ENCODE measurements at places on chromosomes 2 and 18.

DNA sequence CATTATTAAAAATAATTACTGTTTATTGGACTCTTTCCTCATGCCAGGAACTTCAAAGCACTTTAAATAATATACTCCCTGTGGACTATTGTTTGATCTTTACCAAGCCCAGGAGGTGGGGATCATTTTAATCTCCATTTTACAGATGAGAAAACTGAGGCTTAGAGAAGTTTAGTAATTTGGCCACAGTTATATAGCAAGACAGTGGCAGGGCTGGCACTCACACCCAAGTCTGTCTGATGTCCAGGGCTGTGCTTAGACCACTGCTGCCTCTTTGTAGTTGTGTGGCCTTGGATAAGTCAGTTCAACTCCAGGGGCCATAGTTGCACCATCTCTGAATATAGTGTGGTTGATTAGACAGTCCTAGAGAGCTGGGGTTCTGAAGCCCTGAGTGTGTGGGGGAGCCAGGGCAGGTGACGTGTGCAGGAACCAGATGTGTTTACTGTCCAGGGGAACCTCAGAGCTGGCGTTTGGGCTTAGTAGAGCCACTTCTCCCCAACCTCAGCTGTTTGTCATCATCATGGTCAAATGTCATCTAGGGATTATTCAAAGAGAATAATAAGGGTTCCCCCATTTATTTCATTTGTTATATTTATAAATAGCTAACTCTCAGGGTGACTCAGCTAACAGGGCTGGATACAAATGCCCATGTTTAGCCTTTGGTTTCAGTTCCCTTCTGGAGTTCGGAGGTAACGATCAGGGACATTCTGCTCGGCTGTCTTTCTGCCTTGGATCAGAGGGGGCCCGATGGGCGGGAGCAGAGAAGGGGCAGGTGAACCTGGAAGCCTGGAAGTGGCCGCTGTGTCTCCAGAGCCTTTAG, 68.0 kb downstream of the BOLA3 start:
- DNase-seq, result no peak

GRCh38 chr2:45862843-45863242, 211.4 kb downstream of the PRKCE start:
- no peak for DNase-seq

DNA sequence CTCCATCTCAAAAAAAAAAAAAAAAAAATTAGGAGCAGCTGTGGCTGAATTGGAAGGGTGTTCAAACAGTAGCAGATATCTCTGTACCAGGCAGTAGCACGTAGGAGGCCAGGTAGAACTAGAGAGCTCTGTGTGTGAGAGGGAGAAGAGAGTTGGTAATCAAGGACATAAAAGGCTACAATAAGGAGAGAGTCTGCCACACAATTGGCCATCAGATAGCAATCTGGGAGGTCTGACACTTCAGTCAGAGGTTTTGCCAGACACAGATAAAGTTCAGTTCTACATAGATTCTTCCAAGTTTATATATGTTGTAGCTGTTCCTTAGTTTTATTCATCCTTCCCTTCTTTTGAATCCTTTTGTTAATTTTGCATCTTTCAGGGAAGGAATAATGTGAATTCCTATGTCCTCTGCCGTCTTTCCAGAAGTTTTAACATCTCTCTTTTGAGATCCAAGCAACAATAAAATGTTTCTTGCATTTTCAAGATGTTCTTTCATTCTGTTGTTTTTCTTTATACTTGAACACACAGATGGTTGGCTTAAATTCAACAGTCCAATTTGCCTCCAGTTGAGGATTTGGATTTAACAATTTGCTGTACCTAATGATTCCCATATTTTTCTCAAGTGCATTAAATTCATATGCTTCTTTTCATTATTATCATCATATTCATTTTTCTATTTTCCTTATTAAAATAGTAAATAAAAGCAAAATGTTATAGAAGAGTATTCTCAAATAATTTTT, 600.3 kb upstream of the GCFC2 start:
- no peak for DNase-seq

- no peak for DNase-seq
These were observed 27.6 kb upstream of the MYO1B start for GRCh38 chr2:191217580-191217979.

DNA sequence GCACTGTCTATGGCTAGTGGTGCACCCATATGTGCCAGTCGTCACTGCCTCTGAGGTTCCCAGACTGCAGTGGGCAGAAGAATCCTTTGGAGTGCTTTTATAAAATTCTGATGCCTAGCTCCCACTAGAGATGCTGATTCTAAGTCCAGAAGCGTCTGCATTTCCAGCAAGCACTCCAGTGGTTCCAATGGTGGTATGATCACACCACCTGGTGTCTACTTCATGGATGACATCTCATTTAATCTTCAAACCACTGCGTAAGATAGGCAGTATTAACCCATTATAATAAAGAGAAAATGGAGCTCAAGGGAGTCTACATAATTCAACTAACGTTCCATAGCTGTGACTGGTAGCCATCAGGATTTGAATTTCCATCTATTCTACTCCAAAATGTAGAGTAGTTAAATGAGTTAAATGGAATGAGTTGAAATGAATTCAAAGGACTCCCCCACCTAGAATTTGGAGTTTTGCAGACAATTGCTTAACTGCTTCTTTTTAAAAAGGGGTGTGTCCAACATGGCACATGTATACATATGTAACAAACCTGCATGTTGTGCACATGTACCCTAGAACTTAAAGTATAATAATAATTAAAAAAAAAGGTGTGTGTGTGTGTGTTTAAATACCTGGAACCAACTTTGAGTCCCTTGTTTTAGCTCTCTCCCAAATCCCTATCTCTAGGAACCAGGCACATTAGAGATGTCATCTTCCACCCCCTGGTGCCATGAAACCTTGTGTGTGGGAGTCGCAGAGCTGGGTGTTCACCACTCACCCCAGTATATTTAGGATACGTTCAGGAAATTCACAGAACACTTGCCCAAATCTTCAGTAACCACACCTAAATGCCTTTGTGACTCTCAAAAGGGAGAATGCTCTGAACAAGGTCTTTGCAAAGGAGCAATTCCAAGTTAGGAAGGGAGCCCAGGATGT, 14.1 kb downstream of the LAMA3 start:
- no peak for DNase-seq

- no peak for DNase-seq
These were observed 89.1 kb downstream of the ABCA12 start for GRCh38 chr2:215049341-215049740.

DNA sequence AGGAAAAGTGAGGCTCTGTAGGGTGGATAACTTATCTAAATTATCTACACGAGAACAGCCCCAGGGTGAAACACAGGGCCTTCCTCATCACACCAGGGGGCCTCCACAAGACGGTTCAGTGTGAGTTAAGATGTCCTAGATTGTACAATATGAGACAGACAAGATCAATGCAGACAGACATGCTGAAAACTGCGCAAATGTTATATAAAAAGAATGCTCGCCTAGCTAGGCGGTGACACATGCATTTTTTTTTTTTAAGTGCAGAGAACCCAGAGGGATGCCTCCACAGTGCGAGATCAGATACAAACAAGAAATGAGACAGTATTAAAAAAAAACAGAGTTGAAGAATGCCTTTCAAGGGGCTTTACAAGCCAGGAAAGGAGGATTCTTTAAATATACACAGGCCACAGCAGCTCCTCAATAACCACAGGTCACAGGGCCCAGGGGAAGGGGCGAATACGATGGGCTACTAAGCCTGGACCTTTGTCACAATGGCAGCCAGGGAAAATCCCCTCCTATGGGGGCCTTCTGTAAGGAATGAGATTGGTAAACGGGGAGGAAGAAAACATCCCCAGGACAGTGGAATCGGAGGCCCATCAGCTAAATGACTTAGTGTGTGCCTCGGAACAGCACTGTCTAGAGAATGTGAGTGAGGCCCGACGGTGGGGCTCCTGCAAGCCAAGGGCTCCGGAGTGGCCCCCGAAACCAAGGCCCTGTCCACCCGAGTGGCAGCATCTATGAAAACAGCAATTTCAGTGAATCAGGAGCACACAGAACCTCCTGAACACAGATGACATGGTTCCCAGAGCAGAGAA, 48.9 kb downstream of the ADCY3 start:
- no peak for DNase-seq

- no peak for DNase-seq
These were observed 39.4 kb downstream of the DNER start for GRCh38 chr2:229674830-229675530.

- no peak for DNase-seq
These were observed 143.5 kb downstream of the RTN4 start for GRCh38 chr2:54906716-54907115.
